NCI-H446 (cell line): ENCODE measurements at places on chromosomes 2 and 18.

DNA sequence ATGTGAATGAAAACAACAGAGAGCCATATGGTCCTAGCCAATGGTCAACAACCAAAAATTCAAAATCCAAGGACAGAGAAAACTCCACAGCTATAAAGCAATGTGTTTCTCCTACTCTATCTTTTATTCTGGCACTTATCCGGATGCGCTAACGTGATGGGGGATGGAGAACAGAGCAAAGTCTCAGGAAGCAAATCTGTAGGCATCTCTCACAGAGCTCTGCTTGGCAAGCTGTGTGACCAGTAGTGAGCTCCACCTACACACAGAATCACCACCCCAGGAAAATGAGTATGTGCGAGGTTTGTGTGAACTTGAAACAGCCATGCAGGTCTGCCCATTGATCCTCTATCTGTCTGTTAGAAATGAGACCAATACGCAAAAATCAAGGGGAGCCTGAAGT is 584.3 kb downstream of the BCL11A start:
- no peak for DNase-seq

- DNase-seq: peak; percentile 56
Measured at GRCh38 chr2:121897335-121897970, 142.0 kb downstream of the TSN start.

GRCh38 chr2:97761192-97761591 is 47.8 kb downstream of the ZAP70 start:
- DNase-seq: no peak

GRCh38 chr2:223100061-223100511 is 48.1 kb downstream of the KCNE4 start:
- peak; percentile 25 for DNase-seq

DNA sequence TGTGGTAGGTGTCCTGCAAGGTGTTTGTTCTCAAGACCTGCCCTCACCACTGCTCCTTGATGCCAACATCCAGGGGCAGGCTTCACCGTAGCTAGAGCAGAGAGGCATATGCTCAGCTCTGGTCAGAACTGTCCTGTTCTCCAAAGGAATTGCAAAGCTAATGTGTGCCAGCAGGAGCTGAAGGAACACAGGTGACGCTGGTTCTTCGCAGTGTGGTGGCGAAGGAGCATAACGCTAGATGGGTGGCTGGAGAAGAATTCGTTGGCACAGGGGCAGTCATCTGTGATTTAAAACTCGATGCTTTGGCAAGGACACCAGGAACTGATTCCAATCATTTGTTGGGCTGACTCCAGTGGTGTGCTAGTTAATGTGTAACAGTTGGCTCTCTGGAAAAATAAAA is 11.4 kb upstream of the PER2 start:
- peak; percentile 58 for DNase-seq

DNA sequence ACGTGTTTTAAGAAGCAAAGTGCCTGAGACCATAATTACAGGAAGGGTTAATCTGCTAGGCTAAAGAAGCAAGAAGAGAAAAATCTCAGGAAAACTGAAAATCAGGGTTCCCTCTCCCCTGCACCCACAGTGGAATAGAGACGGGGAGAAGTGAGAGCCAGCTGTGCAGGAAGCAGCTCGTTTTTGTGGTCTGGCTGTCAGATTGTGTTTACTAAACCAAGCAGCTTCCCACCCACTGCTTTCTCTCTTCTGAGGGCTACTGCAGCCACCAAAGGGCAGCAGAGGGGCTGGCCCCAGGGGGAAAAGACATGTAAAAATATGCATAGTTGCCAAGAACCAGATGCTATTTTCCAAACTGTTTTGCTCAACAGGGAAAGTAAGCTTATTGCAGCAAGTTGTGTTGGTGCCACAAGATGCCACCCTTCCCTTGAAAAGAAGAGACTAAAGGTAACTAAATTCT is 72.6 kb upstream of the THUMPD2 start:
- peak; percentile 28 for DNase-seq

GRCh38 chr2:73832930-73833329 is 4.2 kb downstream of the STAMBP start:
- DNase-seq: peak; percentile 50

- DNase-seq: no peak
Measured at GRCh38 chr18:34562252-34562870, 147.7 kb upstream of the DTNA start.

DNA sequence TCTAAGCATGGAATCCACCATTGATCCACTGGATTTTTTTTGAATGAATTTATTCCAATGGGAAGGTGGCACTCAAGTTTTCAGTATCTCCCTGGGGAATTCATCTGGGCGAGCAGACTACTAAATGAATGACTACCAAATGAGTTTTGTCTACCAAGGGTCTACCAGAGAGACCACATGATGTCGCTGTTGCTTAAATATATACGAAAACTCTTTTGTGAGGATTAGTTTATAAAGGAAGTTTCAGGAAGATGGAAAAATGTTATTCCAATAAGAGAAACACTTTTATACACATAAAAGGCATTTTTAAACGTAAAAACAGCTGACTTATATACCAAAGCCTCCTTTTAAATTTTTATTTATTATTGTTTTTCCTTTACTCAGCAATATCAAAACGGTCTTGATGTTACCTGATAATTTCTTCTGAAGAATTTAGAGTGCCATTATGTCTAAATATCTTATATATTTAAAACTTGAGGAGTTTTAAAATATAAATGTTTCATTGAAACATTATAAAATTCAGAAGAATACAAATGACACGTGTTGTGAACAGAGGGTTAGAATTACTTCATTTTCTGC is 139.7 kb downstream of the HRH4 start:
- peak; percentile 78 for DNase-seq

- no peak for DNase-seq
Measured at GRCh38 chr2:186853951-186854350, 5.0 kb upstream of the ZSWIM2 start.

DNA sequence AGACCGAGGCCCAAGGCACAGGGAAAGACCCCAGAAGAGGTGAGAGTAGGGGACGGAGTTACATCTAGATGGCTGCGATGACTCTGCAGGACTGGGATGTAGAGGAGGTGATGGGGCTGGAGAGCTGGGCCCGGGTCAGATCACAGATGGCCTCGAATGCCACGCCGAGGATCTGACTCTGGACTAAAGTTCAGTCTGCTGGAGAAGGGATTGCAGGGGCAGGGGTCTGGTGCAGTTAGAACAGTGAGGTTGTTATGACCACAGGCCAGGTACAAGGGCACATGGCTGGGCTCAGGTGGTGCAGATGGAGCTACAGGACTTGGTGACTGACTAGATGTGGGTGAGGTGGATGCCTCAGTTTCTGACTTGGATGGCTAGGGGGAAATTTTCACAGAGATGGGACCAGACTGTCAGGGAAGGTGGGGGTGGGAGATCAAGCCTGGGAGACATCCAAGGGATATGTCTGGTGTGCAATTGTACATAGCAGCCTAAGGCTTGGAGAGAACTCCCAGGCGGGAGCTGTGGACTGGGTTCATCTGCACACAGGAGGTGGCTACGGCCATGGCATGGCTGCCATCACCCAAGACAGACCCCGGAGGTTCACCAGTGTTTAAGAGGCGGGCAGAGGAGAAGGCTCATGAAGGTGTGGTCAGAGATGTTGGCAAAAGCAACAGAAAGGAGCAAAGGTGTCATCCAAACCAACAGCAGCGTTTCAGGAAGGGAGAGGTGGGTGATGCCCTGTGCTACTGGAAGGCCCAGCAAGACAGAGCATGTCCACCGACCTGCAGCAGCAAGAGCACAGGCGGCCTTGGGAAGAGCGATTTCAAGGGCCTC is 66.9 kb downstream of the CIB4 start:
- no peak for DNase-seq

DNA sequence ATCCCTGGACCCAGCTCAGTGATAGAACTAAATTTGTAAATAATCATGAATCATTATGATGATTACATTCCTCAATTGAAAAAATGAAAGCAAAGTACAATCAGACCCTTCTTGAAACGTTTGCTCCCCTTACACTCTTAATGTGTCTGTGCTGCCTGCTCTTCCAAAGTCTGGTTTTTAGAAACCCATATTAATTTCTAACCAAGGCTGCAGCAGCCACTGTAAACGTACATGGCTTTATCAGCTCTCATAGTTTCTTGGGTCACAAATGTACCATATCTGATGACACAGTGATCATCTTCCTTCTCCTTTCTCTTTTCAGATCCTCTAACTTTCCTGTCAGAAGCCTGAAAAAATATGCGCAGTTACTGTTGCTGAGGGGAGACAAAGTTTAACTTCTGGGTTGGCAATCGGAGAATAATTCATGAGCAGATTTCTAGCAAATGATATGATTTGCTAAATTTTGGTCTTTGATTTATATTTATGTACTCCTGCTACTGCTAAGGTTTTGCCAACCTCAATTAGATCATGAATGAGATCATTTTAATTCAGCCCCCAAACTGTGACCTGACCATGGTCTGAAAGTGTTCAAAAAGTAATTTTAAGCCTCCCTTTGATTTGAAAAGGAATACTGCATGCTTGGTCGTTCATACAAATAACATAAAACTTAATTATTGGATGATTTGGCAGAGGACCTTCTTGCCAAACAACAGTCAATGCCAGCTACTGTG is 12.3 kb downstream of the ZEB2 start:
- DNase-seq: peak; percentile 27

DNA sequence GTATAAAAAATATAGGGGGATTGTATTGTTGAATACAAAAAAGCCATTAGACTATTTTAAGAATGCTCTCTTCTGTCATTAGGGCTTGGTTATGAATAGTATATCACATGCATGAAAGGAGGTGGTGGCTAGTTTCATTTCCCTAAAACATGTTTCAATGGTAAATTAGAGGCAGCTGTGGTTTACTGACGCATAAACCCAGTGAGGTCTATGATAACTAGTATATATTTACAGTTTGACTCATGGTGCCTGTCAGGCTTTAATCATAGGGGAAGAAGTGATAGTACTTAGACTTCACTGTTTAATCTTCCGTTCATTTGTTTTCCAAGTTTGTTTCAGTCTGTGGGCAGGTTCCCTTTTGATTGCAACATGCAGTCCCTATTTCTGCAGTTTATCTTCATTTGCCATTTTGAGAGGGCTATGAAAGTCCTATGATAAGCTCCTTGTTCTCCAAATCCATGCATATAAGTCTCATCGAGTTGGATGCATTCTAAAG is 55.1 kb upstream of the MAP4K3 start:
- DNase-seq: no peak

DNA sequence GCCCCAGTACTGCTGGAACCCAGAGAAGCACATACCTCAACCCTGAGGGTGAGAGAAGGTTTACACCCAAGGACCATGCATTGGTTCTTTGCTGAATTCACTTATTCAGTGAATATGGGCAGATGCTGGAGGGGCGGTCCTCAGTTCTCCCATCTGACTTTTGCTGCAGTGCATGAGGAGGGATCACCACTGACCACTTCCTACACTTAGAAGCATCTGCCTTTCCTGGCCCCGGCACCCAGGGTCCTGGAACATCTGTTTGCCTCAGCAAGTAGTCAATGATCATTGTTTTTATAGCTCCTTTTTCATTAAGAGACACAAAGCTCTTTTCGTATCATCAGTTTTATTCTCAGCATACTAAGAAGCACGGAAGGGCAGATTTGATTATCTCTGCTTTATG is 211.4 kb downstream of the SH3RF3 start:
- no peak for DNase-seq

DNA sequence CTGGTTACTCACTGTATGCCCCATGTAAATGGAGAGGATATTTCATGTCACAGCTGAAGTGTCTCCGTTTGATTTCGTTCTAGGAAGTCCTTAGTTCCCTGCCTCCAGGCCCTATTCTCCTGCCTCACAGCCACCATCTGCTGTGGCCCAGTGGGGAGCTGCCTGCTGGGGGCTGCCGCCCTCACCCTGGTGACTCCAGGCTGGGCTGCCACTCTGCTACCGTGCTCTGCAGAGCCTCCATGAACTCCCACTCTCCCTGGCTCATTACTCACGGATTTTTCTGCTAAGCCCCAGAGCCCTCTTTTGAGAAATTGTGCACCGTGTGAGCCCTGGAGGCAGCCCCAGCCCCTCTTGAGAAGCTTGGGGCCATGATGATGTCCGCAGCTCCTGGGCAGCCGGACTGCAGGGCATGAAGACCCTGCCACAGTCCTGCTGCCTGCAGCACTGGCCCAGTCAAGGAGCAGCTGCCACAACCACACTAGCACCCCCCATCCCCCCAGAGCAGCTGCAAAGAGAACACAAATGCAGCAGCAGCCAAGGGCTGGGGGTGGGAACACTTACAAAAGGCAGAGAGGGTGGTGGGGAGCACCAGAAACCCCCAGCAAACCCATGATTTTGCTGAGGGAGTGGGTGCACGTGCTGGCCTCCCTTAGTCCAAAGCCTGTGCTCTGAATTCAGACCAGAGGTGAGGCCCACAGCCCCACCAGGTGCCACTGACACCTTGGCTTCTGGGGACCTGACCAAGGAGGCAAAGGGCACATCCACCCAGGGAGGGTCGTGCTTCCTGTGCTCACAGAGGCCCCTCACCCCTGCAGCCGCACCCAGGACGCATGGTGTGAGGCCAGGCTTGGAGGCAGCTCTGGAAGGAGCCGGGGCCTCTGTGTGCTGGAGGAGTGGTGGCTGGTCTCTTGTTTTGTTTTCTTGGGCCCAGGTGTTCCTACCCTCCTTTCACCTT is 270.2 kb upstream of the RAB6C start:
- DNase-seq: no peak

- no peak for DNase-seq
Measured at GRCh38 chr2:37917281-37918228, 7.5 kb upstream of the RMDN2 start.

DNA sequence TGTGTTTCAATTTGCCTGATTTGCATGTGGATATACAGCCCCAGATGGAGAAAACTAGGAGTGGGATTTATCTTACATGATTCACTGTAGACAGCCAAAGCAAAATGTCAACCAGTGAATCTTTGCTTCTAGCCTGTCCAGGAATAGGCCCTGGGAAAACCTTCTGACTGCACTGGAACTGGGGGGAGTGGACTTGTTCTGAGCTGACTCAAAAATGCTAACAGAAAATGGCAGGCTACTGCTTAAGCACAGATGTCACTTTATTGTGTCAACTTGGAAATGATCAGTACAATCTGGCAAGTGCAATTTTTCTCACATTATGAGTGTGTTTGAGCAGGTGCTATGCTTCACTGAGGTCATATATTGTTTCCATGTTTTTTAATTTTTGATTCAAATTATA is 593.7 kb downstream of the NRXN1 start:
- peak; percentile 89 for DNase-seq

DNA sequence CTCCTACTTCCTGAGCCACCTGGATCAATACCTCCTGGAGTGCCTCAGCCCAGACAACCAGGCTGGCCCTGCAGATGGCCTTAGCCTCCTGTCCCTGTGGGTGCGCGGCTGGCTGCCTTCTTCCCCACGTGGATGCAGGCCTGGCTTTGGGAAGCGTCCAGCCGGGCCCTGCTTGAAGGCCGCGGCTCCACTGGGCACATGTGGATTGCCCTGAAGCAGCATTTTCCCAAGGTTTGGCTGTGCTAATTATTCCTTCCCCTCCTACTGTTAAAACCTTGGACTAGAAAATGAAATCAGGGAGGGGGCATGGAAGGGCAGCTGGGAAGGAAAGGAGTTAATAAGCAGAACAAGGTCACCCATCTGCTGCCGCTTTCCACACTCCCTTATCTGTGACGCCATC is 143.0 kb upstream of the GATA6 start:
- DNase-seq: no peak

GRCh38 chr18:33264566-33264965 is 176.0 kb downstream of the CCDC178 start:
- DNase-seq: no peak
